ENCODE measurements at places on chromosomes 3 and 15.
A peak's percentile ranks its signal among the peaks of the same experiment; 100 is the strongest.

GRCh38 chr3:107892955-107893624 is 197.7 kb downstream of the CD47 start:
- no peak for DNase-seq

- DNase-seq = no peak
Measured at GRCh38 chr15:89197503-89197971, 23.8 kb downstream of the RLBP1 start.

GRCh38 chr3:37500518-37500917 is 326.1 kb upstream of the LRRFIP2 start:
- no peak for DNase-seq

- DNase-seq = peak; percentile 72
Measured at GRCh38 chr3:44988073-44988472, 12.0 kb downstream of the EXOSC7 start.

- peak; percentile 74 for DNase-seq
Measured at GRCh38 chr3:138200424-138200823, 13.3 kb downstream of the ARMC8 start.

- no peak for DNase-seq
Measured at GRCh38 chr3:41111011-41111410, 88.3 kb upstream of the CTNNB1 start.

GRCh38 chr3:177300039-177300833 is 103.0 kb upstream of the TBL1XR1 start:
- DNase-seq = peak; percentile 76
